ENCODE measurements at places on chromosomes 3 and 15.
A peak's percentile ranks its signal among the peaks of the same experiment; 100 is the strongest.

DNA sequence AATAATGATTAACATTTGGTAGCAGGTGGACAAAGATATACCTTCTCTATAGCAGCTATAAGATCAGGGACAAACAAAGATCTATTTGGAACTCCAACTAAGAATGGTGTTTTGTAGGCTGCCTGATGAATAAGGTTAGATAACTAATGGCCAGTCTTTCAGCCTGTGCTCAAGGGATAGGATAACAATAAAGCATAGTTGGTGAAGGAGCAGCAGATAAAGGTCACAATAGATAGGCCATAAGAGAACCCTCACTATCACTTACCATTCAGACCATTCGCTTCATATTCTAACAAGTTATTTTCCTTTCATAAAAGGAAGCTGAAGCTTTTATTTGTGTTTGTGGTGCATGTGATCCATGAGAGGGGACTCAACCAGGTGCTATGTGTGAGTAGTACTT is 19.8 kb downstream of the EPM2AIP1 start:
- DNase-seq, result no peak

DNA sequence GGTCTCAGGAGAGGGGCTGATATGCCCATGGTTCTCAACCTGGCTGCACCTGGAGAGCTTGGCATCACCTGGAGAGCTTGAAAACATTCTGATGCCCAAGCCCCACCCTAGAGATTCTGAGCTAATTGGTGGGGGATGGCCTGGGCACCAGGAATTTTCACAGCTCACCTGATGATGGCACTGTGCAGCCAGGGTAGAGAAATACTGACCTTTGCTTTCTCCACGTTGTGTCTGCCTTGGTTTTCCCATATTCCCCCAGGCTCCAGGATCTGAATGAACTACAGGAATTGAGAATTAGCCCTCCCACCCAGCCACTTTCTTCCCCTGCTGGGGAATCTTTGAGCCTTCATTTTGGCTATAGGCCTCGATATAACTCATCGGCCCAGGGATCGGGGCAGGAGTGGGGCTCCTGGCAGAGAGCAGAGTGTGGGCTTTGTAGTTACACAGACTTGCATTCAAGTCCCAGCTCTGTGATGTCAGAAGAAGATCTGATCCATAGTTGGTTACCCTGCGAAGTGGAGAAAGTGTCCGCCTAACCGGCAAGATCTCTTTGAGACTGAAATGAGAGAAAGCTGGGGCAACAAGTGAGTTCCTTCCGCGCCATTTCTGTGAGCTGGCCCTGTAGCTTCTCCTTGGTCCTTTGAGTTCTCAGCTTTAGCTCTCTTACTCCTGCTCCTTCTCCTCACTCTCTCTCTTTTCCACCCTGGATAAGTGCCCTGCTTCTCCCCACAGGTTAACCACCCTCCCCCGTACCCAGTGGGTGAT is 33.1 kb upstream of the UBE2Q2 start:
- DNase-seq, result no peak

DNA sequence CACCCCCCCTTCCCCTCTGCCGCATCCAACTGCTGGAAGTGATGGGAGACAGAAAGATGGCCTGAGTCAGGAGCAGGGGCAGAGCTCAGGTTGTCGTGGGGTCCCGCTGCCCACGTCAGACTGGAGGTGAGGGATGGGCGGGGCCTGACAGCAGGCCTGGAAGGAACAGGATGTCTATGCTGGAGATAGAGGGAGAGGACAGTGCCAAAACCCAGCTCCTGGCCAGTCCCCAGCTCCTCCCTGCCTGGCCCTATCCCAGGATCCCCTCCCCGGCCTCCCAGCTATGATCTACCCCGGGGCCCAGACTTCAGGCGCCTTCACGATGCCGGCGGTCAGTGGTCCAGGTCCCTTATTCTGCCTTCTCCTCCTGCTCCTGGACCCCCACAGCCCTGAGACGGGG is at the start of gene LMAN1L:
Gene LMAN1L, plus strand, starts transcription at position 303 of the 400 bp plus-strand sequence. Its CDS starts 20 bp downstream, at position 323.
- no peak for DNase-seq

GRCh38 chr3:185986198-185986777 is 48.5 kb upstream of the TRA2B start:
- DNase-seq, result no peak

- no peak for DNase-seq
Observed at GRCh38 chr3:1190569-1190968, 97.7 kb downstream of the CNTN6 start.

- DNase-seq, result no peak
Observed at GRCh38 chr3:159273608-159274007, 471.8 kb downstream of the MFSD1 start.

DNA sequence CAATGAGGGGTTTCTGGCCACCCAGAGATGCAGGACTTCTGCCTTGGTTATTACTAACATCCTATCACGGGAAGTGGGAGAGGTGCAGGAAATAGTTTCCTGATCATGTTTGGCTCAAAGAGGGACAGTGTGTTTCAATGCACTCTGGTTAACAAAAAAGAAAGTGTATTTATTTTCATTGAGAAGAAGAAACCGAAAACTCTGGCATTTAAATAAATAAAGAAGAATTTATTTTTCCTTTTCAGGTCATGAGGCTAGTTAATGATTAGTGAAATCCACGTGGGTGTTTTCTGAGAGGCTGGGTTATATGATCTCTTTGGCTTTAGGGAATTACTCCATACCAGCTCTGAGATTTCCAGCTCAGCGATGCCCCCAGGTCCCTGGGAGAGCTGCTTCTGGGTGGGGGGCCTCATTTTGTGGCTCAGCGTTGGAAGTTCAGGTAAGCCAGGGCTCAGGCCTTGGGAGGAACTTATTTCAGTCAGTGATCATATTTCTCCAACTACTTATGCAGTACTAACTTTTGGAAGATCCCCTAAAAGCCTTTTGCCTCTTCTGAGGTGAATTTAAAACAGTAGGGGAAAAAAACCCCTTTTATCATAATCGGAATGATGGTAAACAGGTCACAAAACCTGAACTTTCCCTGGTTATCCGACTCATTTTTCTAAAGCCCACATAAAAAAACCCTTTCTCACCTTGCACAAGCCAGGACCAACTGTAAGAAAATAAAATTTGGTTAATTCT is at the start of gene PLA1A:
Gene PLA1A, plus strand, starts transcription at position 338 of the 741 bp plus-strand sequence. Its CDS starts 29 bp downstream, at position 367.
- no peak for DNase-seq

DNA sequence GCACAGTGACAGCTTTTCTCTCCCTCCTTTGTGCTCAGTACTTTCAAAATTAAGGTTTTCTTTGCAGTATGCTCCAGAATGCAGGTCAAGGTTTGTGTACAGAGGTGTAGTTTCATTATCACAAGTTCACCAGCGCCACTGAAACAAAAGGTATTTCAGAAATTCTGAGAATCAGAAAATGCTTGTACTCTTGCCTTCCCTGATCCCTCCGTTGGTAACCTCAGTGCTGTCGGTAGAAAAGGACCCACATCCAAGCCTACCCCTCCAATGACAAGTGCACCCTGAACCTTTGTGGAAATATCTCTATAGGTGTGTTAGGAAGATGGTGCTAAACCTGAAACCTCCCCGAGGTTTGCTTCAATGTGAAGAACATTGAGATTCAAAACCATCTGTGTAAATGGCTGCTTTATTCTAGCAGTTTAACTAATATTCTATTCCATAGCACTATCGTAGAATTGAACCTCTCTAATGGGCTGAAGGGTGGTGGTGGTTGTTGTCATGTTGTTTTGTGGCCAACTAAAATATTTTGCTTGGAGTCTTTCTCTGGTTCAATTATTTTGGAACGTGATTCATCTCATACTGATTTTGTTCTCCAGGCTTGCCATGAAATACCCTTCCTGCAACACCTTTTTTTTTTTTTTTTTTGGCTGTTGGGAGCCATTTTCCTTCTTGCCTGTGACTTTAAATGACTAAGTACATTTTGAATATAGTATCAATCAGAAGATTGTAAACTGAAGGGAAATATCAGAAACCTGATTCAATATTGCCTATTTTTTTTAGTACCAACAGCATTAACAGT is 20.7 kb downstream of the ZBTB38 start:
- no peak for DNase-seq

GRCh38 chr15:40307421-40308211 is at the start of gene PLCB2:
TSS of gene PLCB2 (minus strand) at chr15:40307935. CDS start at chr15:40307672, 263 bp downstream.
- DNase-seq, result peak; percentile 74

- DNase-seq, result no peak
Observed at GRCh38 chr3:136836511-136837156, 17.7 kb downstream of the SLC35G2 start.
